ENCODE measurements at places on chromosomes 11 and 22. TPM values are rescaled to one million over a fixed set of nuclear protein-coding genes. Genes with fewer than 3 reads are reported as not detected.
A peak's percentile ranks its signal among the peaks of the same experiment; 100 is the strongest.

The CRYBA4 gene
- total RNA-seq: not detected

DNA sequence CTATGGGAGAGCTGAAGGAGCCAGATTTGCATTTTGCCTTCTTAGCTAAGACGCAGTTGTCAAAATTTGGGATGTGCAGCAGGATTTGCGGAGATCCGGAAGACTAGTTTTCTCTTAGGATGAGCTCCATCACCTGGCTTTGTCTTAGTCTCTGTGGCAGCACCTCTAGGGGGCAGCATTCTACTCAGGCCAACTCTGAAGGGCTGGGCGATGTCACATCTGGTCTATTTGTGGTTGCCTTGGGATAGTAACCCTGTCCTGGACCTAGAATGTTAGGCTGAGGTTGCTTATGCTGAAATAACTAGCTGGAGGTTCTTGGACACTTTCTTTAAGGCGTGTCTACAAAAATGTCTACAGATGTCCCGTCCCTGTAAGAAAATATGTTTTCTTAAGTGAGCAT lies 116.2 kb downstream of the FAT3 start:
- no peaks in the 10 kb centered on the region for H3K27me3 ChIP-seq
- no peaks in the 10 kb centered on the region for H3K4me1 ChIP-seq
- no peaks in the 10 kb centered on the region for H3K36me3 ChIP-seq
- H3K27ac ChIP-seq: no peak overlapping the region

- H3K4me1 ChIP-seq: no peaks in the 10 kb centered on the region
- no peaks in the 10 kb centered on the region for H3K27me3 ChIP-seq
- H3K4me3 ChIP-seq: no peak overlapping the region
- DNase-seq: no peak
These were observed 754.2 kb downstream of the FAM181B start for GRCh38 chr11:81979448-81979847.

DNA sequence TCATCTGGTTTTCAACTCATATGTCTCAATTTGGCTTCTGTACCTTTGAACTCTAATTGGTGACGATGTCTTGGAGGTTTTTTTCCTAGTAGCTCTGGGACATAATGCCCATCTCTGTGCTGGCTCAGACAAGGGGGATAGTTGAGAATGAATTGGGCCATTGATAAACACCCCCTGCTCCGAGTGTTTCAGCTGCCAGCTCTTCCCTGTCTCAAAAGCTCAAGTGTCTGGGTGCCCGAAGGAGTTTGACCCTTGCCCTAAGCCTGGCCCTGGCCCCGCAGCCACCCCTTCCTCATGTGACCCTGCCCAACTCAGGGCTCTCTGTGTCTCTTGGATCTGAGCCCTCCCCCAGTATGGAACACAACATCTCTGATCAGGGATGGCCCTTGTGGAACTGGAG lies 3.0 kb downstream of the INSC start:
- H3K4me1 ChIP-seq: peaks cover 11% of the 10 kb centered on the region
- no peak overlapping the region for H3K4me3 ChIP-seq
- H3K27ac ChIP-seq: no peak overlapping the region
- peak; percentile 17 for DNase-seq
- H3K36me3 ChIP-seq: no peaks in the 10 kb centered on the region
- peaks cover 24% of the 10 kb centered on the region for H3K27me3 ChIP-seq

GRCh38 chr22:47049078-47049624 lies 286.7 kb downstream of the TBC1D22A start:
- peaks cover 6% of the 10 kb centered on the region for H3K36me3 ChIP-seq
- no peak overlapping the region for H3K27ac ChIP-seq
- H3K27me3 ChIP-seq: no peaks in the 10 kb centered on the region

- DNase-seq: peak; percentile 84
- H3K27me3 ChIP-seq: no peaks in the 10 kb centered on the region
- H3K27ac ChIP-seq: peak overlapping the region; percentile 72
- H3K4me1 ChIP-seq: peaks cover 2% of the 10 kb centered on the region
- H3K36me3 ChIP-seq: peaks cover 60% of the 10 kb centered on the region
- no peak overlapping the region for H3K4me3 ChIP-seq
These were observed 23.6 kb downstream of the FBLN1 start for GRCh38 chr22:45526281-45526680.

The MMP1 gene
- 0.04 TPM for total RNA-seq

DNA sequence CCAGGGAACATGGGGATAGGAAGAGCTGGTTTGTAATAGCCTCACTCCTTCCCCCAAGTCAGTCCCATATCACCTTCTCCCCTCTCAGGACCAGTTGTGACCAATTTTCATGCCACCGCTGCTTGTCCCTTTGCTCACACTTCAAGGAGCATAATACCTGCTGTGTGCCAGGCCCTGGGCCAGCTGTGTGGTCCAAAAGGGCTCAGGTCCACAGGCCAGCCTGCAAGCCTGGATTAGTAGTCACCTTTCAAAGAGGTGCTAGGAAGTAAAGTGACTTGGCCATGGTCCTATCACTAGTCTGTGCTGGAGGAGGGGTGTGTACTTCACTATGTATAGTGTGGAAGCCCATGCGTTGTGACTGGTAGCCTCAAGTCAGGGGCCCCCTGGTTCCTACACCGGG lies 38.5 kb upstream of the SUSD2 start:
- no peak overlapping the region for H3K4me3 ChIP-seq
- peaks cover 52% of the 10 kb centered on the region for H3K4me1 ChIP-seq
- DNase-seq: no peak
- no peaks in the 10 kb centered on the region for H3K27me3 ChIP-seq
- H3K27ac ChIP-seq: no peak overlapping the region
- H3K36me3 ChIP-seq: peaks cover 18% of the 10 kb centered on the region

- no peaks in the 10 kb centered on the region for H3K36me3 ChIP-seq
- peaks cover 44% of the 10 kb centered on the region for H3K4me1 ChIP-seq
- no peak overlapping the region for H3K4me3 ChIP-seq
- peaks cover 2% of the 10 kb centered on the region for H3K27me3 ChIP-seq
- no peak for DNase-seq
These were observed 59.3 kb downstream of the ENDOD1 start for GRCh38 chr11:95148938-95149337.

The WNT7B gene
- total RNA-seq: 0.04 TPM

DNA sequence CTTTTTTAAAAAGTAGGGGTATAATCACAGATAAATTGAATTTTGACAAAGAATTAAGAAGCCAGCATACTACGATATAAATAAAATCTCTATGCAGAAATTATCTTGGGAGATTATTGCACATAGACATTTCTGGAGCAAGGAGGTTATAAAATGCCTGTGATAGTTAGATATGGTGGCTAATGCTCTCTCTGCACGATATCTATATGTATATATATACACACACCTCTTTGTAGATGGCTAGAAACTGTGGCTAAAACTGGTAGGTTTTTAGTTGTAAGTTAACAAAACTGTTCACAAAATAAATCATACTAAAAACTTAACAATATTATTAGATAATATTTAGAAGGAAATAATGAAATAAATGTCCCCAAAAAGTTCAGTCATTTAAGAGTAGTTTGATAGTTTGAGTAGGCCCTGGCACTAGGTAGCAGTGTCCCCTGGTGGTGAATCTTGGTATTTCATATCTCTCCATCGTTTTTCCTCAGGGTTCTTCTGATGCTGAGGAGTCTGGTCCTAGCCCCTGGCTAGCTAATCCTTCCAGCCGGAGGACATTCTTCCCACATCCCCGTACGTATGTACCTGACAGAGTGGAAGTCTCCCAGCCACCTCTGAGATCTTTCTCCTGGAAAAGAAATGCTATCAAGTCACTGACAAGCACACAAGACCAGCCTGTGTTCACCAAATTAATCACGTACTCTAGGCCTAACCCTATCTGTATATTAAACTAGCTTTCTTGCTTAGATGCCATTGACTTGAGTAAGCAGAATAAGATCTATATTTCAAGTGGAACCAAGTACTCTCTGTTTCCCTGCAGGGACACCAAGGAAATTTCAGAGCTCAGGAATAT lies 32.2 kb downstream of the ART5 start:
- H3K4me1 ChIP-seq: peaks cover 3% of the 10 kb centered on the region
- H3K27ac ChIP-seq: no peak overlapping the region
- H3K36me3 ChIP-seq: no peaks in the 10 kb centered on the region
- no peaks in the 10 kb centered on the region for H3K27me3 ChIP-seq
- no peak overlapping the region for H3K4me3 ChIP-seq

The NXPE4 gene
- total RNA-seq: not detected
